ENCODE measurements at places on chromosomes 6 and 20.
A peak's percentile ranks its signal among the peaks of the same experiment; 100 is the strongest.

DNA sequence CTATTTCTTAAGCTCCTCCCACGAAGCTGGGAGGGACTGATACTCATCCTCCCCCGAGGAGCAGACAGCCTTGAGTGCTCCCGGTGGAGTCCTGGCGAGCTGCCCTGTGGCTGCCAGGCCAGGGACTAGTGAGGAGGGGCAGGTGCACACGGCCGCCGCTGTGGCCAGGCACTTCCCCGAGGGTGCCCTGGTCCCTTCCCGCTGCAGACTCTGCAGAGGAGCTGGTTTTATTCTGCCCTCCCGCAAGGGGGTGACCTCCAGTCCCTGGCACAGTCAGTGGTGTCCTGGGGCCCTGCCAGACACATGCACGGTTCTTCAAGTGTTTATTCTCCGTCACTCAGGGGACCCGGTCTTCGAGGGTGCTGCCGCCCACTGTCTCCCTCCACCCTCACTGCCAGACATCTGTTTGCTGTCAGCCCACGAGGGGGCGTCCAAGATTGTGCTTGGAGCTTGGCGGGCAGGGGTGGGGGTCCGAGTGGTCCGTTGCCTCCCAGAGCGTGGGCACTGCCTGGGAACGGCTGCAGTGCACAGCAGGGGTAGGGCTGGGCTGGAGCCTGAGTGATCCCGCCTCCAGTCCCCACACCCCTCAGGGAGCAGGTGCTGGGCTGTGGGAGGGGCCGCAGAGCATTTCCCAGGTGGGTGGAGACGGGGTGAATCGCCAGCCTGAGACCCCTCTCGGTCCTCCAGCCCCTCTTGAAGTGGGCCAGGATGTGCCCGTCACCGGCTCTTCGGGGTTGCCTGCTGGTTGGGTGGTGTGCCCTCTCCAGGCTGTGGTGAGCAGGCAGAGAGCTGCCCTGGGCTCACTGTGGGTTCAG lies 3.1 kb upstream of the CABLES2 start:
- DNase-seq, result peak; percentile 48

DNA sequence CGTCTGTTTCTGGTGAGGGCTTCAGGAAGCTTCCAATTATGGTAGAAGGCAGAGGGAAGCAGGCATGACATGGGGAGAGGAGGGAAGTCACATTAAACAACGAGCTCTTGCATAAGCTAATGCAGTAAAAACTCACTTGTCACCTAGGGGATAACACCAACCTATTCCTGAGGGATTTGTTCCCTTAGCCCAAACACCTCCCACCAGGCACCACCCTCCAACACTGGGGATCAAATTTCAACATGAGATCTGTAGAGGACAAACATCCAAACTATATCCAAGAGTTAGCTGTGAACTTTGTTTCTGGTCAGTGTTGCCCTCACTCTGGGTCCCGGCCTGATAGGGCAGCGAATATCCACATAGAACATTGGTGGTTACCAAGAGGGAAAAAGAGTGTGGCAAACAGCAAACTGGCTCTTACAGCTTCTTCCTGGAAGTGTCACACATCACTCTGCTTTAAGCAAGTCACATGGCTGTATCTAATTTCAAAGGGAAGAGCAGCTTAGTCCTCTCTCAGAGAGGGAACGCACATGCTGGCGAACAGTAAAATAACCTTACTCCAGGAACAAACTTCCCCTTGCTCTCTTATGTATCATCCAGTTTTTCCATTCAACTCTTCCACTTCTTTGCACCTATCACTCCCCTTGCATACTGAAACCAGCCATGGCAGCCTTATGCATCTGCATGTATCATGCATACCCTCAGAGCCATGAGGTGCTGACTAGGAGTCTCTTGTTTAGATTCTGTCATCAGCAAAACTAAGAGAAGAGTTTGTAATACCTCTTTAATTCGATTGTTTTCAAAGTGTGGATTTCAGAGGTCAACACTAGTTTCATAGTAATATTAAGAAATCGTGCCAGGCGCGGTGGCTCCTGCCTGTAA lies 4.8 kb upstream of the MOCS1 start:
- no peak for DNase-seq

DNA sequence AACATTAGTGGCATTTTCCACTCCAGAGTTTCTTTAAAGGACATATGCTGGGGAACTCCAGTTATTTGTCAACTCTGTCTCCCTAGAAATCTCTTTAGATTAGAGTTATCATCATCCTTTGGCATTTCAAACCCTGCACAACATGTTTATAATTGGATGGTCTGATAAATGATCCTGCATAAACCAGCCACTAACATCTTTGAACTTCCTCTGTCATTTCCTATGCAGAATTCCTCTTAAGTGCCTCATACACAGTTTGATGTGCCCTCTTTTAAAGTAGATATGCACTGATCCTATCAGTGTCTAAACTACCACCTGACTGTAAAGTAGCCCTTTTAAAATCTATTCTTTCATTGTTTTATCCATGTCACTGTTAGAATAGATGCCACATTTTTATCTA lies 306.3 kb upstream of the IRAK1BP1 start:
- DNase-seq, result no peak

DNA sequence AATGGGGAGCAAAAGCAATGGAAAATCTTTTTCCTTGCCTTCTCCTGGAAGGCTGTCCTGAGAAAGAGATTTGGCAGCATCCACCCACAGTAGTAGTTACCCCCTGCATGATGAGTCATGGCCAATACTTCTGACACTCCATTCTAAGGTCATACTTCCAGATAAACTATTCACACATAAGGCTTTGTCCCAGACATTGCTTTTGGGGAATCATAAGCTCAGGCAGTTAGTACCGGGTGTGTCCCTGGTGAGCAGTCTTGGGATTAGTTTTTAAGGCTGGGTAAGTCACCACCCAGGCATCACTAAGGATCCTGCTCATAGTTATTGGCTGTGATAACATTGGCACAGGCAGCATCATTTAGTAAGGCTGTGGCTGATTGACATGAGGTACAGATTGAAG lies 160.6 kb upstream of the GGTLC1 start:
- no peak for DNase-seq

Data from ACHN (cell line).